H1 (cell line): ENCODE measurements at places on chromosomes 3 and 15. TPM values are rescaled to one million over a fixed set of nuclear protein-coding genes. Genes with fewer than 3 reads are reported as not detected.

DNA sequence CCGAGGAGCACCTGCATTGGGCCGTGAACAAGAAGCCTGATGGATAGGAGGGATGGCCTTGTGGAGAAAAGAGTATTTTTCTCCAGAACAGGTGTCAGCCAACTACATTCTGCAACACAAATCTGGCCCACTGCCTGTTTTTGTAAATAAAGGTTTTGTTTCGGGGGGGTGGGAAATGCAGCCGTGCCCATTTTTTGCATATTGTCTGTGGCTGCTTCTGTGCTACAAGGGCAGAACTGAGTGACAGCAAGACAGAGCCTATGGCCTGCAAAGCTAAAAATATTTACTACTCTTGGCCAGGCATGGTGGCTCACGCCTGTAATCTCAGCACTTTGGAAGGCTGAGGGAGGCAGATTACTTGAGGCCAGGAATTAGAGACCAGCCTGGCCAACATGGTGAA, 95.9 kb upstream of the AKAP13 start:
- H3K4me3 ChIP-seq, result no peak overlapping the region
- H3K4me1 ChIP-seq, result no peaks in the 10 kb centered on the region
- H3K27ac ChIP-seq, result no peak overlapping the region
- no peaks in the 10 kb centered on the region for H3K27me3 ChIP-seq
- no peaks in the 10 kb centered on the region for H3K36me3 ChIP-seq

The RAB6B gene
- 15.6 and 16.8 TPM in 2 replicates for total RNA-seq

DNA sequence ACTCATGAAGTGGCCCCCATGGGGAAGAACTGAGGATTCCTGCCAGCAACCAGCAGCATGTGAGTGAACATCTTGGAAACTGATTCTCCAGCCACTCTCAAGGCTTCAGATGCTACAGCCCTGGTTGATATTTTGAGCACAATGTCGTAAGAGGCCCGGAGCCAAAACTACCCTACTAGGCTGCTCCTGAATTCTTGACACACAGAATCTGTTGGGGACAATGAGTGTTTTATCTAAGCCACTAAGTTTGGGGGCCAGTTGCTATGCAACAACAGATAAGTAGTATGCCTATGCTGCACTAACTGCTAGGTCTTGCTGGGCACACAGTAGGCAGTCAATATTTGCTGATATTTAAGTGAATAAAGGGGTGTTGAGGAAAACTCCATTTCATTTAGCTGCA, 89.9 kb upstream of the CHL1 start:
- no peaks in the 10 kb centered on the region for H3K27me3 ChIP-seq
- no peak overlapping the region for H3K27ac ChIP-seq
- H3K4me1 ChIP-seq, result peaks cover 6% of the 10 kb centered on the region; the same call in 1 of the 2 replicates

DNA sequence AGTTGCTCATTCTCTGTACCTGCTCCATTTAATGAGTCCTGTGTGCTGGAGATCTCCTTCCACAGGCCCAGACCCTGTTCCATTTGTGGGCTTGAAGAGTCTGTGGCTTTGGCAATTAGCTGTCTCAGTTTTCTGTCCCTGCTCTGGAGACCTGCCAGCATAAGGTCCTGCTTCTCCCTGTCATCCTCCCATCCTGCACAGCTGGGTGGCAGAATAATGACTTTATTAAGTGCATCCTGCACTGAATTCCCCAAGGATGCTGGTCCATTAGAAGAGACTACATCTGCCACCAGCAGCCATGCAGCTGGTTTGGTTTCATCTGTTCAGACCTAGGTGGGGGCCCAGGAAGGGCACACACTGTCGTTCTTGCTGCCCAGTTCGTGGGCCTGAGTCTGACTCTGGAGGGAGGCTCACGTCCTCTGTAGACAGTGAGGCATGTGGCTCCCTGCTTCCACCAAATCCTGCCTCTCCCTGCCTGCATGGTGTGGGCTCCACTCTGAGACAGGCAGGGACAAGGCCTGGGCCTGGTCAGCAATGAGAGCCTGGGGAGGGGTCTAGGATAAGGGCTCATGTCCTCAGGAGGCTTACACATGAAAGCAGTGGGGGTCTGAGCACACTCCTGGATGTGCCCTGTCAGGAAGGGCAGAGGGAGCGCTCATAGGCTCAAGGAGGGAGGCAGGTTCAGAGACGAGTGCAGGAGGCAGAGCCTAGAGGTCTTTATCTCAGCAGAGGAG, 78.4 kb upstream of the PRR23E start:
- no peak overlapping the region for H3K27ac ChIP-seq
- H3K36me3 ChIP-seq, result no peaks in the 10 kb centered on the region
- no peak for DNase-seq
- no peaks in the 10 kb centered on the region; the same call in 1 of the 2 replicates for H3K27me3 ChIP-seq
- H3K4me3 ChIP-seq, result no peak overlapping the region

- H3K36me3 ChIP-seq, result no peaks in the 10 kb centered on the region; the same call in 1 of the 2 replicates
- no peak for DNase-seq
- H3K4me3 ChIP-seq, result no peak overlapping the region
- no peak overlapping the region for H3K27ac ChIP-seq
- no peaks in the 10 kb centered on the region for H3K27me3 ChIP-seq
Observed at GRCh38 chr15:93317772-93318171, 228.8 kb upstream of the RGMA start.

GRCh38 chr3:95654570-95655362, 1159.6 kb upstream of the EPHA6 start:
- DNase-seq, result no peak
- H3K4me1 ChIP-seq, result no peaks in the 10 kb centered on the region
- H3K27me3 ChIP-seq, result no peaks in the 10 kb centered on the region

GRCh38 chr3:127419641-127420553, 132.1 kb upstream of the PRR20G start:
- no peaks in the 10 kb centered on the region for H3K36me3 ChIP-seq
- H3K27ac ChIP-seq, result no peak overlapping the region
- DNase-seq, result peak; percentile 40
- H3K4me1 ChIP-seq, result peaks cover 26% of the 10 kb centered on the region
- H3K27me3 ChIP-seq, result no peaks in the 10 kb centered on the region
- no peak overlapping the region for H3K4me3 ChIP-seq

The MORC1 gene
- total RNA-seq, result not detected in 2 replicates

DNA sequence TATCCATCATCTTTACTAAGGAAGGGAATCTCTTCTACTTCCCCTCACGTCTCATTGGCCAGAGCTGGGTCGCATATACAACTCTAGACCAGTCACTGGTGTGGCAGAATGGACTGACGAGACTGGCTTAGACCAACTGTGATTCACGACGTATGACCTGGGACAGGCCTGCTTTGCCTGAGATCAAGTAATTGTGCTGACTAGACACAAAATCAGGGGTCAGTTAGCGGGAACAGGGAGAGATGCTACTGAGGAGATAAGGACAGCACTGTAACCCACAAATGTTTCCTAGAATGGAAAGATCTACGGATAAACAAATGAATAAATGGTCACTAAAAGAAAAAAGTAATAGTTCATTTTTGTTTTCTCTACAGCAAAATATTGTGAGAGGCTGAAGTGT, 308.3 kb downstream of the MAGI1 start:
- no peaks in the 10 kb centered on the region for H3K27me3 ChIP-seq
- DNase-seq, result no peak
- no peak overlapping the region for H3K27ac ChIP-seq

GRCh38 chr15:56208641-56209155, 35.0 kb downstream of the RFX7 start:
- H3K36me3 ChIP-seq, result no peaks in the 10 kb centered on the region
- H3K27me3 ChIP-seq, result no peaks in the 10 kb centered on the region
- peaks cover 2% of the 10 kb centered on the region; the same call in 1 of the 2 replicates for H3K4me1 ChIP-seq
- no peak for DNase-seq
